ENCODE measurements at places on chromosomes 12 and 14.

DNA sequence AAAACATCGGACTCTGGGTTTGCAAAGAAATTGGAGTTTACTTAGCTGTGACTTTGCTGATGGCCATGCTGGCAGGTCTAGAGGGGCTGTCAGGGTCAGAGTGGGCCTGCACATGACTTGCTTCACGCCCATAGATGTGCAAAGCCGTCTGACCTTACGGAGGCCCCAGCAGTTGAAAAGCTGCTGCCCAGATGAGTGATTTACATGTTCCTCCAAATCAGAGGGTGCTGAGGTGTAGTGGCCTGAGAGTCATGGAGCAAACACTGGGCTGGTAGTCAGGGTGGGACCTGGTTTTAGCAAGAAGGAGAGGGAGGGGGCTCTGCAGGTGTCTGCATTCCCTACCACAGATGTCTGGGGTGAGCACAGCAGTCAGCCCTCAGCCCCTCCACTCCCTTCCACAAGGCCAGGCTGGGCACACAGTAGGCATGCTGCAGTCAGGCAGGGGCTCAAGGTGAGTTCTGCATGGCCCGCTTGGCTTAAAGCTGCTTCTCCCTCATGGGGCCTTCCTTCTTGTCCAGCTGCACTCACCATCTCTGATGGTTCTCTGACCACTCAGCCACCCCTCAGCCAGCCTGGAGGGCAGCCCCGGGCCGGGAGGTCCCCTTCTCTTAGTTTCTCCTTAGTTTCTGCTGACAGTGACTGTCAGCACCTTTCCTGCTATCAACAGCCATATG, 34.2 kb upstream of the EML1 start:
- no peak for DNase-seq

DNA sequence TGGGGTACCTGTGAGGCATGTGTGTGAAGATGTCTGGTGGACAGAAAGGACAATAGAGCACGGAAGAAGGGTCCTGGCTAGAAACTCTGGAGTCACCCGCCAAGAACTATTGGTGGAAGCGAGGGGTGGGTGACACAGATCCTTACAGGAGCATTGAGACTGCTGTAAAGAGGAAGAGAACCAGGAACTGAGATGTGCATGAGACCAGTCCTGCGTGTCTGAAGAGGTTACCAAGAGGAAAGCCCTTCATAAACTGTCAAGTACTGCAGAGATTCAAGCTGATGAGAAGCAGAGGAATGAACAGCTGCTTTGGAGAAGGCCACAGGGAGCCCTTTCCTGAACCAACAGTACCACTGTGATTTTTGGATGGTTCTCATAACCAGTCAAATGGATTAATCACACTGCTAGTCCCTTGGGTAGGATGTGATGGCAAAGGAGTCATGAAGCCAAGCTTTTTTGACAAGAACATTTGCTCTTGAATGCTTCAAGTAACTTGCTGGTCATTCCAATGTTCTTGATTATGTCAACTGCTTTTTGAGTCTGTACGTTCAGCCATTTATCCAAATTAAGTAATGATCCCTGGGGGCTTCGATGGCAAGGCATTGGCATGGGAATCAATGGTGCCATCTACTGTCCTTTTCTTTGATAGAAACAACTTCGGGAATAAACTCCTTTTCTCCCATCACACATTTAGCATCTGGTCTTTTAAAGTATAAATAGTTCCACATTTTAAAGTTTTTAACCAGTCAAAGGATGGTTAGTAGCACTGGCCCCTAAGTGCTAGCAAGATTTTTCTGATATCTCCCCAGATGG, 42.9 kb downstream of the GPR135 start:
- DNase-seq: no peak

GRCh38 chr14:52876806-52877205, 74.0 kb downstream of the FERMT2 start:
- DNase-seq: no peak

GRCh38 chr12:11130999-11131398, 3.4 kb downstream of the TAS2R30 start:
- no peak for DNase-seq

GRCh38 chr14:66295386-66295785, 190.8 kb upstream of the CCDC196 start:
- no peak for DNase-seq

DNA sequence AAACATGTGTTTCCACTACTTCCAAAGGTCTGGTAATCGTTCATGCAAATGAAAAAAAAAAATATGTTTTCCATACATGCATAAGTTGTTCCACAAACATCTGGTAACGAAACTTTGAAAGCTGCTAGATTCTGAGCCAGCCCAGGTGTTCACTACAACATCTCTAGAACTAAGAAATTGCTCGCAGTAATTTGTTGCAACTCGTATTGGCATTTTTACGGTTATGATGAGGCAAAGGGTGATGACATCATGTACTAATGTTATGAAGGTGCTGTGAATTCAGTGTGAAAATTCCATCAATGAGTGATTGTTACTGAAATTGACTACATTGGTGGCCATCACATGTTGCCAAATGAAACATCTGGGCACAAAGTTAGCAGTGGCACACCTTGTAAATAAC, 31.9 kb upstream of the CCDC91 start:
- no peak for DNase-seq
